ENCODE measurements at places on chromosomes 6 and 20.

- DNase-seq, result no peak
These were observed 361.0 kb downstream of the TAF4 start for GRCh38 chr20:61704661-61705060.

DNA sequence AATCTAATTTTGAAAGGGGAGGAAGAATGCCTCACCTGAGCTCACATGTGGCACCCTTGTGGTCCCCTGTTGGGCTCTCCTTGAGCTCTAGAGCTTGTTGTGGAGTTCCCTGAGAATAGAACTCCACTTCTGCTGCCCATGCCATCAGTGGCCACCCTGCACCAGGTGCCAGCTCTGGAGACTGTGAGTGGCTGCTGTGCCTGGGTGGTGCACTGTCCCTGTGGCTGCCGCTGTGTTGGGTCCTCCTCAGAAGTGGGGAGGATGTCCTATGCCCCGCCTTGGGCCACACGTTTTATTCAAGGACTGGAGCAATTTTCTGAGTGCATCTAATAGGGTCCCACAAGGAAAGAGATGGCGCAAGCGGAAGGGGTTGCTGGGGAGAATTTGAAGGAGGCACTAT is 67.9 kb upstream of the MAP3K7 start:
- DNase-seq, result no peak

- no peak for DNase-seq
These were observed 97.1 kb upstream of the TOP1 start for GRCh38 chr20:40931410-40932044.

GRCh38 chr6:134979142-134979541 is 29.2 kb upstream of the ALDH8A1 start:
- peak; percentile 39 for DNase-seq

DNA sequence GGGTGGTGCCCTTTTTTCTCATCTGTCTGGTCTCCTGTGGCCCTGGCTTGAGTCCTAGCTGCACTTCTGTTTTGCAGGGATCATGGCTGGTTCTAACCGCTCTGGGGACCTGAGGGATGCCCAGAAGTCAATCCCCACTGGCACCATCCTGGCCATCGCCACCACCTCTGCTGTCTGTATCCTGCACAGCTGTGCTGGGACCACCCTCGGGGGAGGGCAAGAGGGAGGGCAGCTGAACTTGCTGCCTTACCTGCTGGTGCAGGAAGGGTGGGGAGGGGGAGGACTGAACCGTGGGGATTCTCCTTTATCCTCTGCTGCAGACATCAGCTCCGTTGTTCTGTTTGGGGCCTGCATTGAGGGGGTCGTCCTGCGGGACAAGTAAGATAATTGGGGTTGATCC is 14.5 kb downstream of the SLC12A5 start:
- DNase-seq, result no peak

GRCh38 chr6:1577146-1577680 is 32.5 kb upstream of the FOXC1 start:
- DNase-seq, result no peak

DNA sequence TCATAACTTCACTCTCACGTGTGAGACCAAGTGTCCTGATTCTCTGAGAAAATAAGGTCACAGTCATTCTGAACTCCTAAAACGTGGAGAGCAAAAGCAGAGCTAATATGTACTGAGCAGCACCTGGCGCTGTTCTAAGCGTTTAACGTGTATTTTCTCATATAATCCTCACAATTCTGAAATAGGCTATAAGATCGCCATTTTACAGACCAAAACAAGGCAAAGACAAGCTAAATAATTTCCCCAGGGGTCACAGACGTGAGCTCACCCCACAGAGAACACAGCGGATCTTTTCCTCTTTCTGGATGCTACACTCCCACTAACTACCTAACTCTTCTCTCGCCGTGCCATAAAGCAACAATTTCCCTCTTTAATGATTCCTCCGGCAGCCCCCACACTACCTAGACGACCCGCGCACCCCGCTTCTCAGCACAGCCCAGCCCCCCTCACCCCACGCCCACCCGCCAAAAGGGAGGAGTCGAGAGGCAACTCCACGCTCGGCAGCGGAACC is 636 bp downstream of the SUPT3H start:
- no peak for DNase-seq

GRCh38 chr20:51023617-51024155 is 779 bp upstream of the KCNG1 start:
- DNase-seq, result no peak

DNA sequence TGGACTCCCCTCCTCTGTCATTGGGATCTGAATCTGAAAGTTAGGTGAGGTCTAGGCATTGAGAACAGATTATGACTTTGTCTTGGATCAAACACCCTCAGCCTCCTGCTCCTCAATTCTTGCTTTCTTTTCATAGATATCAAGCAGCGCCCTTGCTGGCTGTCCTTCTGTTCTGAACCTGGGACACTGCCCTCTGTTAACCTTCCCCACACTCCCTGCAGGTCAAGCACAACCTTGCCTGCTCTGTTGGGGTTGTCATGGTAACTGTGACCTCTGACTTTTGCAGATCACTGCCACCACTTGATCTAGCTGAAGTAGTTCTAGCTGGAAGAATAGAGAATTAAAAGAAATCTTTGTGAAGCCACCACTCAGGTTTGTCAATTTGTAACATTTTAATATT is 16.4 kb upstream of the MICA start:
- DNase-seq, result no peak

- no peak for DNase-seq
These were observed 44.9 kb downstream of the CYB5R4 start for GRCh38 chr6:83904395-83904794.

DNA sequence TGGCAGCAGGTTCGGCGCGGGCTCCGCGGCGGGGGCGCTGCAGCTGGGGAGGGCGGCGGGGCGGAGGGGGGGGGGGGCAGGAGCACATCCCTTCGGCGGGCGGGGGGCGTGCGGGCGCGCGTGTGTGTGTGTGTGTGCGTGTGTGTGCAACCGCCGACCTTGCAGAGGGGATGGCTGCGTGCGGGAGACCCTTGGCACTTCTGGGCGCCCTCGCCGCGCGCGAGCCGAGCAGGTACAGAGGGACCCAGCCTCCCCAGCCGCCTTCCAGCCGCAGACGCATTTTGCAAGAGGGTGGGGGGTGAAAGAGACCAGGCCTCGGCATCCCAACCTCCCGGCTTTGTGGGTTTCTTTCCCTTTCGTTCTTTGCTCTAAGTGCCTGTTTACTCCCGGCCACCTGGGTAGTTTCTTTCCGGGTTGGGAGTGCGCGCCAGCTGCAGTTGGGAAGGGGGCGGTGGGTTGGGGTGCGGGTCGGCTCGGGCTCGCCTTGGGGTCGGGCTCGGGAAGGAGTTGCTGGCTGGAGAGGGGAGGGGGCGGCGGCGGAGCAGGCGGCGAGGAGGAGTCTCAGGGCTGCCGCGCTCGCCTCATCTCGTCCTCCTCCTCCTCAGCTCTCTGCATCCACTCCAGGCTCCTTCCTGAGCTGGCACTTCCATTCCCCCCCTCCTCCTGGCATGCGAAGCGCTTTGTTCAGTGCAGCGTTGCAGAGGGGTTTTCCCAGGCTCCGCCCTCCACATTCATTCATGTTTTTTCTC is 620 bp downstream of the HIVEP1 start:
- DNase-seq, result peak; percentile 70

DNA sequence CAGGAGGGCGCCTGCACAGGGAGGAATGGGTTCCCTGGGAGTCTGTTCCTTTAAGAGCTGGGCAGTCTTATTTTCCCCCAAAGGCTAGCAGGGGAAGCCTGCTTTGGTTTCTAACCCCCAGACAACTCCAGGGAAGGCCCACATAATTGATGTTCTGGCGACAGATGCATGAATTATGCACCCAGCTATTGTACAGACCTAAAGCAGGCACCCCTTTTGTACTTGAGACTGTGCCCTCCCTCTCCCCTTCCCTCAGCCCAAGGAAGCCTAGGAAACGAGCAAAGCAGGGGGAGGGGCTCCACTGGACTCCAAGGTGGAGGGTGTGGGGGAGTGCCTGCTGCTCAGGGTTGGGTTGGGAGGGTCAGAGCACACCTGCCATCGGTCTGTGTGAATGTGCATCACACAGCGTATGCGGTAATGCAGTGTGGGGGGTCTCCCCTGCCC is 102.1 kb downstream of the KCNB1 start:
- no peak for DNase-seq

GRCh38 chr20:24942679-24943078 is 6.4 kb upstream of the CST7 start:
- no peak for DNase-seq

DNA sequence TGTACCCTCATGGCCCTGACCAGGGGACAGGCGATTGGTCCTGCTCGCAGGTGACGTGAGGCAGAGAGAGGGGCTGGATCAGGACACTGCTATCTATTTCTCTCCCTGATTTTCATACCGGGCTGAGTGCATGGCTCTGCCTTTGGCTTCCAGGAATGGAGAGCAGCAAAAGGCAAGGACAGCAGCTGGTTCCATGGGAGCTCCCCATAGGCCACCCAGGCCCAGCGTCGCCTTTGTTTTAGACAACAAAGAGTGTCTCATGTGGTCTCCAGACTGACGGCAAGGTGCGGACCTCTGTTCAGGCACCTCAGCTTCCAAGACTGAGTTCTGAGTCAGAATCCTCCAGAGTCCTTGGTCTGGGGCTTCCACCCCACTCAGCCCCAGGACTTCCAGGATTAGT is 123.1 kb downstream of the VEGFA start:
- no peak for DNase-seq

DNA sequence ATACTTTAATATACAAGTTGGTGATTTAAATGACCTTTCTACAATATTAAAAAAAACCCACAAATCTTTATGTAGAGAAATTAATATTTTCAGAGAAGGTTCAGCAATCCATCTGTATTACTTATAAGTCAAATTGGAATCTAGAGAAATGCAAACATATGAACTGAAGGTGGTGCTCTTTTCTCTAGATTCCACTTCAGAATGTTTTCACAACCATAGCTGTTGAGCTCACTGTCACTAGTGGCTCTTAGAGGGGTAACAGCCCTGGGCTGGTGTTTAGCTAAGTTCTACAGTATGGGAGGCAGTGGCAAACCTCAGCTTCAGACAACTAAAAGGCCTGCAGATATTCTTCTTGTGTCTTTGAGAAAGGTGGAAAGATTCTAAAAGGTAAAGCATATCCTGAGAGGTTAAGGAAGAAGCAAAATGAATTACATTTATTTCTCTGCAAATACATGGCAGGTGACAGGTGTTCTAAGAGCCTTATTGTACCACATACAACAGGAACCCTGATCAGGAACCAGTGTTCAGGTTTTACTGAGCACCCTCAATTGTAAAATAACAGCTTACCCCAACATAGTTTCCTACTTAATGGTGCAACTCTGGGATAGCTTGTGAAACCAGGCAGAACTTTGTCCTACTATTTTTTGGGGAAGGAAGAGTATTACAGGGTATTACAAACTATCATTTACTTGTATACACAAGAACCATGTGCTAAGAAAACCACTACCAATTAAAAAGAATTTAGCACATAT is 56.6 kb upstream of the SAMHD1 start:
- no peak for DNase-seq

DNA sequence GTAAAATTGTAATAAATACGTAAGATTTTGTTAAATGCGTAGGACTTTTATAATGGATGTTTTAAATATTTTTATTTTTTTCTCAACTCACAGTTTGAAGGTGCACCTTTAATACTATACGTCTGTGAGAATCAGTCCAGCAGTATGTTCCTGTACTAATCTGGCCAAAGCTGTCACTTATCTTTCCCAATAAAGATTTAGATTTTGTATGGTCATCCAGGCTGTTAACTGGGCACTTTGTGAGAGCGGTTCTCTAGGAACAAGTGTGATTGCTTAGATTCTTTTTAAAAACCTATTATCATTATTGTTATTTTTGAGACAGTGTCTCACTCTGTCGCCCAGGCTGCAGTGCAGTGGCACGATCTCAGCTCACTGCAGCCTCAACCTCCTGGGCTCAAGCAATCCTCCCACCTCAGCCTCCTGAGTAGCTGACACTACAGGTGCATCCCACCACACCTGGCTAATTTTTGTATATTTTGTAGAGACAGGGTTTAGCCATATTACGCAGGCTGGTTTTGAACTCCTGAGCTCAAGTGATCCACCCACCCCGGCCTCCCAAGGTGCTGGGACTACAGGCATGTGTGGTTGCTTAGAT is 1.7 kb downstream of the DCBLD1 start:
- no peak for DNase-seq

- no peak for DNase-seq
These were observed 372.7 kb upstream of the RGS17 start for GRCh38 chr6:153503810-153504209.

DNA sequence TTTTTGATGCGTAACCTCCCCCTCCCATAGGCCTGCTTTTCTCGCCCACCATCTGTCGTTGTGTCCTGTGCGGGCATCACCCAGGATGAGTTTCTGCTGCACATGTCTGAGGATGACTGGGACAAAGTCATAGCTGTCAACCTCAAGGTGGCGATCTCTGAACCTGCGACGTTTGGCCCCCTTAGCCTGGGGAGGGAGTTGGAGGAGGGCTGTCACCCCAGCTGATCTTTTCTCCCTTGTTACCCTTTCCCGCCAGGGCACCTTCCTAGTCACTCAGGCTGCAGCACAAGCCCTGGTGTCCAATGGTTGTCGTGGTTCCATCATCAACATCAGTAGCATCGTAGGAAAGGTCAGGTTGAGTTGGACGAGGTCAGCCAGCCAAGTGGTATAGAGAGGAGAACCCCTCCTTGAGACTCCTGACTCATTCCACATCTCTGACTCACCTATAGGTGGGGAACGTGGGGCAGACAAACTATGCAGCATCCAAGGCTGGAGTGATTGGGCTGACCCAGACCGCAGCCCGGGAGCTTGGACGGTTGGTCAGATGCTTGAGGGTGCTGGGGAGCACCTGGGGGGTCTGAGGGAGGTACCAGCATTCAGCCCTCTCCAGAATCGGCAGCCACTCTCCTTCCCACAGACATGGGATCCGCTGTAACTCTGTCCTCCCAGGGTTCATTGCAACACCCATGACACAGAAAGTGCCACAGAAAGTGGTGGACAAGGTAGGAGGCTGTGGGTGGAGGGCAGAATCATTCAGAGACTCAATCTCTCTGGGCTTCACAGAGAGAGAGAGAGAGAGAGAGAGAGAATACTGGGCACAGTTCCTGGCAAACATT is 954 bp downstream of the HSD17B8 start:
- peak; percentile 56 for DNase-seq

GRCh38 chr6:7617801-7618764 is 28.1 kb downstream of the SNRNP48 start:
- no peak for DNase-seq

GRCh38 chr20:63361519-63362435 is 628 bp upstream of the CHRNA4 start:
- DNase-seq, result no peak

DNA sequence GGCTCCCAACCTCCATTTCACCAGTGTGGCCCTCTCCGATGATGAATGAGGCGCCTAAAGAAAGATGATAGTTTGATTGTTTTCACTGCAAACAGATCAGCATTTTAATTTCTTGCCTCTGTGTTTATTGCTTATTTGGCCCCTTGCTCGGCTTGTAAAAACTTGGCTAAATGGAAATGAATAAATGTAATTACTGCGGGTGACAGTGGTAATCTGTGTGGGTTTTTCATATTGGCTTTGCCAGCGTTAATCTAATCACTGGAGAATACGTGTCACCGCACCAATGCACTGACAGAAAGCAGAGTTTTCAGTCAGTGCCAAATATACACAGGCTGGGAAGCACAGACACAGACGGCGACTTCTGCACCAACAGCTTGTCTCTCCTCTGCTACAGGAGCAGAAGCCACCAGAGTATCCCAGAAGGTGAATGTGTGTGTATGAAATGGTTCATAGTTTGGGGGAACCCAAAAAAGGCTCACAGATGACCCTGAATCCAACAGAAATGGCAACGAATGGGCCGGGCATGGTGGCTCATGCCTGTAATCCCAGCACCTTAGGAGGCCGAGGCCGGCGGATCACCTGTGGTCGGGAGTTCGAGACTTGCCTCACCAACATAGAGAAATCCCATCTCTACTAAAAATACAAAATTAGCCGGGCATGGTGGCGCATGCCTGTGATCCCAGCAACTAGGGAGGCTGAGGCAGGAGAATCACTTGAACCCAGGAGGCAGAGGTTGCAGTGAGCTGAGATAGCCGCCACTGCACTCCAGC is 534.0 kb downstream of the PKHD1 start:
- no peak for DNase-seq

All from stimulated activated CD8-positive, alpha-beta memory T cell treated with anti-CD3 and anti-CD28 coated beads, Interleukin-15, amount 100 ng/mL, for 48 hours (primary cell).